AG08396 (cell line): ENCODE measurements at places on chromosomes 12 and 14.

DNA sequence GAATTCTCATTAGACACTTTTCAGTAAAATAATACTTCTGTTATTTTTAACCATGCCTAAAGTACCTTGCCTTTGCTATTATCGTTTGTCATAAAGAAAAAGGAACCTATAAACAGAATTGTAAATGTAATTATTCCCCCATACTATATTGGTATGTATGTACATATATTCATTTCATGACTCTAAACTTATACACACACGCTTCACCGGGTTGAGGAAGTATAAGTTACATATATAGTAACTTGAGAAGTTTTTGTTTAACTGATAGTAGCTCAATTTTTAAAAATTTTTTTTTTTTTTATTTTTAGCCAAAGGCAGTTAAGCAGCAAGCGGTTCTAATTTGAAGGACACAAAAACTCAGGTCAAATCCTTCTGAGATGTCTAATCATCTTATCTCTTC, 107.6 kb downstream of the PLEKHG7 start:
- DNase-seq = no peak

DNA sequence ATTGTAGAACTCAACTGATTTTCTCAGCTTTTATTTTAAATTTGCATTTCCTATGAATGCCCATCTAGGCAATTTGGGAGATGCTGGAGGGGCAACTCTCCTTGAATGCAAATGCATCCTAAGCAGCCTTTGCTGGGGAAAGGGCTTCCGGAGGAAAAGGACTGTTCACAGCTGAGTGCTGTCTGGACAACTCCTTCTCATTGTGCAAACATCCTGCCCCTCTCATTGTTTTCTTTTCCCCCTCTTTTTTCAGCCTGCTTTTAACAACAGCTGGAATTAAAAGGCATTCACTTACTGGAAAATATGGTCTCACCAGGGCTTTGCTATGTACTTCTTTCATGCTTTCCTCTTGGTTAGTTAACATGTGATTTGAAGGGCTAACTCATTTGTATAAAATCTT, 397.8 kb downstream of the FUT8 start:
- DNase-seq = no peak

- DNase-seq = no peak
Measured at GRCh38 chr12:129071362-129071761, 218.1 kb downstream of the GLT1D1 start.

GRCh38 chr12:123363740-123364531, 711 bp downstream of the SBNO1 start:
- DNase-seq = peak; percentile 30

- DNase-seq = no peak
Measured at GRCh38 chr14:102138961-102139285, 774 bp upstream of the WDR20 start.

GRCh38 chr12:82176026-82176425, 182.2 kb downstream of the CCDC59 start:
- DNase-seq = no peak

GRCh38 chr14:38490273-38490672, 234.4 kb upstream of the CLEC14A start:
- no peak for DNase-seq

DNA sequence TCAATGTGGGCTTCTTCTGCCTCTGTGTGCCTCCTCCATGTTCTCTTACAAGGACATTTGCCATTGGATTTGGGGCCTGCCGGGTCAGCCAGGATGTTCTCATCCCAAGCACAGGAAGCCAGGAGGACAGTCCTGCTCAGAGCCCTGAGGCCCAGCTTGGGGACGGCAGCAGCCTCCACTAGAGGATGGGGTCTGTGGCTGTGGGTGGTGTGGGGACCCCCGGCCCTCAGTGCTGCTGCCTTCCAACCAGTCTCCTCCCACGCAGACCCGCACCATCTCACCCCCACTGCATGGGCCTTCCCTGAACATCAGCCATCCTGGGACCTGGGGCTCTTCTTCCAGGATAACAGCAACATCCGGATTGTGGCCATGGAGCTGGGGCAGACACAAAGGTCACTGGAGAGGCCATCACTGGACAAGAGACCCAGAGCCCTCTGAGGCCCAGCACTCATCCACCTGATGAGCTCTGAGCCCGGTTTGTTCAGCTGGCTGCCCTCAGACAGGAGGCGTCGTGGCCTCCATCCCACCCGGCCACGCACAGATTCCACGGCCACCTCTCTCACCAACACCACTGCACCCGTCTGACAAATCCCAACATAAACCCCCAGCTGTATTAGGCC, 56.5 kb upstream of the C14orf180 start:
- DNase-seq = no peak

DNA sequence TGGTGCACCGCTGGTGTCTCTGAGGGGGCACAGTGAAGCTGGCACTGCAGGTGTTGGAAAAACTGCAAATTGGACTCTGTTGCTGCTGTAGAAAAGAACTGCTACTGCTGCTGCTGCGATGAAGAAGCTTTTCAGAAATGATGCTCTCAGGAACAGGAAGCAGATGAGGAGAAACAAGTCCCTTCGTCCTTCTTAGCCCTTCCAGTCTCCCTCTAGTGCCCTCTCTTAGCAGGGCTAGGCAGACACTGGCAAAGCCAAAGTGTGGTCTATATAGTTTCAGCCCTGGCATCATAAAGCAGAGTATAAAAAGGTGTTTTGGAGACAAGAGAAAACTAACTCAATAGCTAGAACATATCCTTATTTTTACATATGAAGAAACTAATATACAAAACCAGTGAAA, 174.5 kb downstream of the MYRFL start:
- no peak for DNase-seq

DNA sequence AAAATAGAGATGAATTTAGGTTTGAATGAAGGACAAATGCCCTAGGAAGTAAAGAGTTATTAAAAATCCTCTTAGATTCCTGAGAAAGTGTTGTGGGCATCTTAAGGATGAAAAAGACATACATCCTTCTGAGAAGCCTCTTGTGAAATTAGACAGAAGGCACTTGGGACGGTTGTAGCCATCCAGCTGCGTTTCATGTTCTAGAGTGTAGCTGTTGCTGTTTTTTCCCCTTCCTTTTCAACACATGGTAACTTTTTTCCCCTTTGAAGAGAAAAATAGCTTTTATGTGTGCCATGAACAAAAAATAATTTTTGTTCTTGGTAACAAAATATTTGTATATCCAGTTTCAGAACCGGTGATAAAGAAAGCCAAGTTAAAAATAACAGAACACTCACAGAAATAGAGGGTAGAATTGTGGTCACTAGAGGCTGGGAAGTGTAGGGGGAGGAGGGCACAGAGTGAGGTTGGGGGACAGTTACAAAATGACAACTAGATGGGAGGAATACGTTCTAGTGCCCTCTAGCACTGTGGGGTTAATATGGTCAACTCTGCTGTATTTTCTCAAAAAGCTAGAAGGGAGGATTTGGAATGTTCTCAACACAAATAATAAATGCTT, 58.4 kb downstream of the PTHLH start:
- no peak for DNase-seq

DNA sequence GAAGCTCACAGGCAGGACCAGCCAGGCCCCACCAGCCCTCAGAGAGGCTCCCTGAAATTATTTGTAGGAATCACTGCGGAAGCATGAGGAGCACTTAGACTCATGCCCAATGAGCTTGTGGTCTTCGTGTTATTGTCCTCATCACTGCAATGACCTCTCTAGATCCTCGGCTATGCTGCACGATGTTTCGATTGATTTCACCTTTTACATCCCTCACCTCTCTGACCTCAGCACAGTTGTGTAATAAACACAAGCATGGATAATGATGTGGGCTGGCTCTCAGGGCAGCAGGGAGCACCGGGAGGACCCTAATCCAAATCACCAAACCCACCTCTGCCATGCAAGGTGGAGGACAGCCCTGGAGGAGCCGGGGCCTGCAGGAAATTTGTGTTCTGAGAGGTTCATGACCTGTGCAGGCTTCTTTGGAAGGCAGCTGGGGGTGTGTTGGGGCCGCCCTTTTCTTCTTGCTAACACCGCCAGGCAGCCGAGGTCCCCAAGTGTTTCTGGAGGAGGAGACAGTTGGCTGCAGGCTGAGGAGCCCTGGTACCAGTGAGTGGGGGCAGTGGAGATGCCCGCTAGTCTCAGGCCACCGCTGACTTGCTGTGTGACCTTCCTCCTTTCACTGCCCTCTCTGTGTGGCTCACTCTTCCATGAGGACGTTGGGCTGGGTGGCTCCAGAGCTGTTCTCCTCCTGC, 29.5 kb upstream of the EML1 start:
- DNase-seq = no peak

- DNase-seq = no peak
Measured at GRCh38 chr12:109632342-109632741, 58.7 kb downstream of the MVK start.

DNA sequence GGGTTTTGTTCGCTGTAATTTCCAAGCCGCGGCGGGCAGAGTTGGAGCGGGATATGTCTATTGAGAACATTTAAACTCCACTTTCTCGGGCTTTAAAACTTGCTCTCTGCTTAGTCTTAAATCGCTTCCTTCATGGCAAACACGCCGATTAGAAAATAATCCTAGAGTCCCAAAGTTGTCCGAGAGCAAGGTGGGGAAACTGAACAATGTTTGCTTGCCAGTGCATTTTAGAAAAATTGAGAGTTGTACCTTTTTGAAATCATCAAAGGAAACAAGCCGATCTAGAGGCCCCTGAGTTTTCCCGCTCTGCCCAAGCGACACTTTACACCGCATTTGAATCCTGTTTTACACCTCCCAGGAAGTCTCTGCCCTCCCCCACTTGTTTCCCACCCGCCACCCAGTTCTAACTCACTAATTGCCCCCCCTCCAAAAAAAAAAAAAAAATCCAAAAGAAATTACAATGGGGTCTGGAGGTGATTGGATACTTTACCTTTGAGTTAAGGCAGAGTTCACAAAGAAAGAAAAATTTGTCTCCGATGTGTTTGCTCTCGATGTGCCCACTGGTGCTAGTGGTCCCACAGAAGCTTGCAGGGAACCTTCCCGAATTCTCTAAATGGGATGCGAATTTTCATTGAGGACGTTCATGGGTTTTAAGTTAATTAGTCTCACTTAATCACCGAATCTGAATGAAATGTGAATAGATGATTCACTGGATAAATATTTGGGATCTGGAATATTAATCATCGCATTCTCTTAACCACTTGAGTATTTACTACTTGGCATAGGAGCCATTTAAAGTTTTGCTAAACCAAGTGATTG, 2.3 kb downstream of the HMGA2 start:
- DNase-seq = peak; percentile 49

GRCh38 chr14:43872752-43873655, 634.1 kb downstream of the FSCB start:
- no peak for DNase-seq

DNA sequence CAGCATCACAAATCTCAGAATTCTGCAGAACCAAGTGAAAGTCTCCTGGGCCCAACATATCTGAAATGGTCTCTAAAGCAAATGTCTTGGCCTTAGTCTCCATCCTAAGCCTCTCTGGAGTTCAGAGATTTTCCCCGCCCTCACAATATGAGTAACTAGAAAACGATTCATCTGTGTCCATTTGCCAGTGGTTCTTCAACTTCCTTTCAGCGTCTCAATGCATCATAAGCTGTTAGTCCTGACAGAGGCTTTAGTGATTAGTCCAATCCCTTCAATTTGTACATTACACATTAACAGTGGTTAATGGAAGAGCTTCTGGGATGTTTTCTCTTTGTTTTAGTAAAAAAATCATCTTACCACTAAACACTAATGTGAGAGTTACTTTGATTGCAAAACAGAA, 17.4 kb downstream of the NPC2 start:
- peak; percentile 59 for DNase-seq

- no peak for DNase-seq
Measured at GRCh38 chr14:95253039-95253630, 66.6 kb downstream of the CLMN start.

DNA sequence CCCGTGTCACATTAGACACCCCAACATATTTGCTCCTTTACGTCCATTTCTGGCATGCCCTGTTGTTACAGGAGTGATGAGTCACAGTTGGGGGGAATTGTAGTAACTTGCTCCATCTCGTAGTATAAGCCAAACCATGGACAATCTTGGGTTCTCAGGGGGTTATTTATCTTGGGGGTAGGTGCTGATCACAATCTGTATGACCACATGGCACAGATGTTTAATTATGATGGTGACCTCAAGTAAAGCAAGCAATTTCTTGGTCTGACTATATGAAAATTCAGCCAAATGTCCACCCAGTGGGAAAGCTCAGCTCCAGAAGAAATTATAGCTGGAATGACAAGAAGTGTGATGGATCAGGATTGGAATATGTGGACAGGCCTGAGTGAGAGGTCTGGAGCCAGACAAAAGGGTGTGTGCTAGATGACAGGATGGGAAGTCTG, 32.1 kb upstream of the STON2 start:
- no peak for DNase-seq

DNA sequence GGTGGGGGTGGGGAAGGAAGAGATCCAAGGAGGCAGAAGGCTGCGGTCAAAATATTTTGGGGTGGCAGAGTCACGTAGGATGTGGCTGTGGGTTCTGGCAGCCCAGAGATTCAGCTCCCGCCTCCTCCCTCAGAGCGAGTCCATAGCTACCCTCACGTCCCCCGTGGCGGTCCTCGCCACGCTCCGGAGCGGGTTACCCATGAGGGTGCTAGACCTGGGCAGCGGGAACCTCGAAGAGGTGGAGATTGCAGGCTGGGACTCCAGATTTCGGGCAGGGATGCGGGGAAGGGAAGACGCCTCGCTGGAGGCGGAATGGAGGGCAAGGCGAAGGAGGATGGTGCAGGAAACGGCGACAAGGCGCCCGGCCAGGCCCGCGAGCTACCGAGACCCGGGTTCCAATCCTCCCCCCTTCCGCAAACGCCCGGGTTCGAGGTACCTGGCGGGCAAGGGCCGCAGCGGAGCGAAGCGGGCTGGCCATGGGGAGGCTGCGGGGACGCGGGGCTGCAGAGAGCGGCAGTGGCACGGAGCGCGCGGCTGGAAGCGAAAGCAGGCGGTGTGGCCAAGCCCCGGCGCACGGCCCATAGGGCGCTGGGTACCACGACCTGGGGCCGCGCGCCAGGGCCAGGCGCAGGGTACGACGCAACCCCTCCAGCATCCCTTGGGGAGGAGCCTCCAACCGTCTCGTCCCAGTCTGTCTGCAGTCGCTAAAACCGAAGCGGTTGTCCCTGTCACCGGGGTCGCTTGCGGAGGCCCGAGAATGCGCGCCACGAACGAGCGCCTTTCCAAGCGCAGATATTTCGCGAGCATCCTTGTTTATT, 46.2 kb downstream of the BCAT1 start:
- peak; percentile 67 for DNase-seq

GRCh38 chr12:121033625-121034349, 5.3 kb downstream of the OASL start:
- DNase-seq = no peak

DNA sequence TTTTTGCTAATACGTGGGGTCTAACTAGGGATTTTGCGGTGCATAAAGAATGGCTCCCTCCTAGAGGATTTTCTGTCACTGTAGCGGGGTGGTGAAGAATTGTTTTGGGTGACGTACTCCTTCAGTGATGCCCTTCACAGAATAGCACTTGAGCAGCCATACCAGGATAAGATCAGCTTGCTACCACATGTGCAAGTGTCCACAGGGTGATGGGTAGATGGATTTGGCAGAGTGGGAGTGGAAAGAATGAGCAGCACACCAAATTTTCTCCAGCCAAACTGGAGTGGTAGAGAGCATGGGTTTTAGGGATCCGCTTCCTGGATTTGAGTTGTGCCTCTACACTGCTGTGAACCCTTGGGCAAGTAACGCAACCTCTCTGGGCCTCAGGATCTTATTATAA, 2.3 kb downstream of the TCP11L2 start:
- DNase-seq = no peak
